ENCODE measurements at places on chromosomes 5 and 9.

- no peak for DNase-seq
Measured at GRCh38 chr5:36733183-36733582, 126.8 kb downstream of the SLC1A3 start.

- DNase-seq, result no peak
Measured at GRCh38 chr5:75473463-75473862, 38.0 kb downstream of the CERT1 start.

- peak; percentile 81 for DNase-seq
Measured at GRCh38 chr9:33466565-33467495, 6.9 kb downstream of the NOL6 start.

DNA sequence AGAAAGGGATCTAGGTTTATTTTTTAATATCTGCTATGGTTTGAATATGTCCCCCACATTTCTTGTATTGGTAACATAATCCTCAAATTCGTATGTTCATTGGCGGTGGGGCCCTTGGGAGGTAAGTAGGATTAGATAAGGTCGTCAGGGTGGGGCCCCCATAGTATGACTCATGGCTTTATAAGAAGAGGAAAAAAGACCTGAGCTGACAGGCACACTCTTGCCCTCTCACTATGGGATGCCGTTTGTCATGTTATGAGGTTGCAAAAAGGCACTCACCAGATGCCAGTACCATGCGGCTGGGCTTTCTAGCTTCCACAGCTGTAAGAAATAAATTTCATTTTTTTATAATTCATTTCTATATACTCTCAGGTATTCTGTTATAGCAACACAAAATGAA is 67.3 kb upstream of the SGCD start:
- no peak for DNase-seq

- no peak for DNase-seq
Measured at GRCh38 chr9:76859860-76860259, 46.1 kb downstream of the PRUNE2 start.

DNA sequence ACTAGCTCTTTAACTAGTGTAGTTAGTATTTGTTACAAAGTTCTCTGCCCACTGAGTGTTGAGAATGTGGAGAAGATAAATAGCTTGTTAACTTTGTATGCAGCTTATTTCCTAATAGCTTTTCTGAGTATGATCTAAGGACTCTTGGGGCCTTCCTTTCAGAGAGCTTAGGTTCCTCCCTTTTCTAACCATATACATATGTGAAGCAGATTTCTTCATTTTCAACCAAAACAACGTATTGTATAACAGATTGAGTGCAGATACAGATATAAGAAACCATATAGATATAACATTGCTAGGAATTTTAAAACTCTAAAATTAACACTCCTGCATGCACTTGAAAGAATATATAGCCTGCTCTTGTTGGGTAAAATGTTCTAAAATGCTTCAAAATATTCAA is 70.4 kb downstream of the SCAMP1 start:
- DNase-seq, result no peak

GRCh38 chr9:124394596-124394995 is 20.6 kb downstream of the PSMB7 start:
- DNase-seq, result no peak

All from AG08396 (cell line).